ENCODE measurements at places on chromosomes 5 and 9.
A peak's percentile ranks its signal among the peaks of the same experiment; 100 is the strongest.

DNA sequence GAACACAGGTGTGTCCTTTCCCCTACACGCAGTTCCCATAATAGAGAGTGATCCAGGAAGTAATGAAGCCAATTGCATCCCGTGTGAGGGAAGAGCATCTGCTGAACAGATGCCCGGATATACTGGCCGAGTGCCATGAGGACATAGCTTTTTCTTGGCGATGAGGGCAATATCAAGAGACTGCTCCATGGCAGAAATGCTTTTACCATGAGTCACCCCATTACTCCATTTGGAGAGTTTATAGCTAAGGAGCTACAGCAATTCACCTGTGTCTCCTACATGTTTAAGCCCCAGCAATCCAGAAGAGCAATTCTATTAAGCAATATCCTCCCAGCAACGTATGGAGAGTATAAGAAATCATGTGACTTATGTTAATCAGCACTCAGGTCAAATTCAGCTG, 222.0 kb upstream of the KLF4 start:
- DNase-seq = no peak

GRCh38 chr5:172114875-172115422, 73.1 kb downstream of the STK10 start:
- peak; percentile 93 for DNase-seq

DNA sequence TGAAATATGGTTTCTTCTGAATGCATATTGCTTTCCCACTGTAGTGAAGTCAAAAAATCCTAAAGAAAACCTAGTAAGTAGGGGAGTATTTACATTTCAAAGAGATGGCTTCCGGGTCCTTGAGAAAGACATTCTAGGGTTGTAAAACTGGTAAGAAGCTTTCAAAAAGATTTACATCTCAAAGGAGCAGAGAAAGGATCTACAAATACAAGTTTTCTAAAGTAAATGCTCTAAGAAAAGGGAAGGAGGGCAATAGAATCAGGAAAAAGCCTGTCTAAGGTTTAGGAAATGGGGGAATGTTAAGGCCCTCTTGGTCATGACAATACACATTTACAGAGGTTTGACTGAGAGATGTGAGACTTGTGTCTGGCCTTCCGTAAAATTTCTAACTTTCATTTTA, 16.7 kb upstream of the TRPC7 start:
- no peak for DNase-seq

DNA sequence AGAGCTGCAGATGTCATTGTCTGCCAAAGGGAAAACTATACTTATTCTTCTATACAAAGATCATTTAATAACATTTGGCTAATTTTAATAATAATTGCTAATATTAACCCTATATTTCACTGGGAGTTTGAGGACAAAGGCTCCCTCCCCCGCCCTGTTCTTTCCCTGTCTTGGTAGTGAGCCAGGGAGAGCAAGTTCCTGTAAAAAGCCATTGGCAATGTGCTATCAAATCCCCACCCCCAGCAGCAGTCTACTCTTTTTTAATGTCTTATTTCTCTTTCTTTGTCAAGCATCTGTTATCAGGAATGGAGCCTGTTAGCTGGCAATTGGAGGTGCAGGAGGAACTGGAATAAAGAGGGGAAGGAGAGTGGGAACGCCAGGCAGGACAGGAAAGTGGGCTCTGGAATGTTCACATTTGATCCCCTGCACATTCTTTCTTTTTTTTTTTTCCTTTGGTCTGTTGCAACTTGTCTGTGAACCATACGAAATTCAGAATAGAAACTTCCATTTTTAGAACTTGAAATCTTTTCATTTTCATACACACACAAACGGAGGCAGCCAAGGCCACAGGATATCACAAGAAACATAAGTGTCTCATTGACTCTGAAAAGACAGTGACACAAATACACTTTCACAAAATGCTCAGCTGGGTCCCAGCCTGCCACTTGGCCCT, 664.8 kb upstream of the ZNF608 start:
- no peak for DNase-seq

DNA sequence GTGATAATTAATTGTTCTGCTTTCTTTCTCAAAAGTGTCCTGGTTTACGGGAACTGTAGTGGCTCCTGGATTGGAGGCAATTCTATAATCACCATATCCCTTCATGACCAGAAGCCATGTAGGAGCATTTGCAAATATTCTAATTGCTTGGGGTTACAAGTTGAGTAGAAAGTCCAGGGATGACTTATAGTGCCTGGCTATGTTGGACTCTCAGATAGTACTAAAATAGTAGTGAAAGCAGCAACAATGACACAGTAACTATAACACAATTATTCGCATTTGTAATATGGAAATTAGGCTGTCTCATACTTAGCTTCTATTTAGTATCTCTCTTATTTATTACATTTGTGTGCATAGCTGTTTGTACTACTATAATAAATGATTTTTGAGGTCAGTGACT, 712.5 kb upstream of the GRAMD2B start:
- DNase-seq = no peak

- no peak for DNase-seq
Observed at GRCh38 chr5:33903118-33903517, 11.3 kb upstream of the ADAMTS12 start.

- DNase-seq = no peak
Observed at GRCh38 chr9:16154521-16155078, 601.8 kb downstream of the CCDC171 start.

DNA sequence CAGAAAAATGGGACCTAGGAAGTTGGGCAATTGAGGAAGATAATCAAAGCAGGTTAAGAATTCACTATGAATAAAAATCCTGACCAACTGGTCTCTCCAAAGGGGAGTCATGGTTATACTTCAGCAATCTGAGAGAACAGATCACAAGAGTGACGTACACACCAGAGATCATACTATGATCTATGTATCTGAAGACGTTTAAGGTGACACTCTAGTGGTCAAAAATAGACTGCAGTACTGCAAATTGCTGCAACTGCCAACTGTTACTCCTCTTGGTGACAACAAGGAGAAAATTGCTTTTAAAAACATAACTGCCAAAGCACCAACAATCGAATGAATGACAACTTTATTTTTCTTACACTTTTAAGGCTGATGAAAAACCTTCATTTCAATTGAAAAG, 4.9 kb downstream of the AK6 start:
- no peak for DNase-seq

- DNase-seq = no peak
Observed at GRCh38 chr5:88824892-88825583, 57.9 kb downstream of the MEF2C start.

DNA sequence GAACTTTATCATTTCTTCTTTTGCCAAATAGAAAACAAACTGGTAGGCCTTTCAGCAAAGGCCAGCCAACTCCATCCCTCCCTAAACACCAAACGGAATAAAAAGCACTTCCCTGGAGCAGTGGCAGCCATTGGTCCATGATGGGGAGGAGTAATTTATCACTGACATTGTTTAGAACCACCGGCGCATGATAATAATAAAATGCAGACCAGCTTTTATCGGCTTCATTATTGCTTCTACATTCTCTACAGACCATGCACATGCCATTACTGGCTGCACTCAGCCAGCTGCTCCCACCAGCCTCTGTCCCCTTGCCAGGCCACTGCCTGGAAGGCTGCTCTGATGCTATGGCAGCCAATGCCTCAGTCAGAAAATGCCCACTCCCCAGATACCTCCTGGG, 45.9 kb downstream of the ABCA1 start:
- DNase-seq = no peak

GRCh38 chr9:9283159-9283986, 1329.4 kb downstream of the PTPRD start:
- no peak for DNase-seq

- DNase-seq = no peak
Observed at GRCh38 chr9:114174876-114175771, 19.8 kb downstream of the COL27A1 start.

DNA sequence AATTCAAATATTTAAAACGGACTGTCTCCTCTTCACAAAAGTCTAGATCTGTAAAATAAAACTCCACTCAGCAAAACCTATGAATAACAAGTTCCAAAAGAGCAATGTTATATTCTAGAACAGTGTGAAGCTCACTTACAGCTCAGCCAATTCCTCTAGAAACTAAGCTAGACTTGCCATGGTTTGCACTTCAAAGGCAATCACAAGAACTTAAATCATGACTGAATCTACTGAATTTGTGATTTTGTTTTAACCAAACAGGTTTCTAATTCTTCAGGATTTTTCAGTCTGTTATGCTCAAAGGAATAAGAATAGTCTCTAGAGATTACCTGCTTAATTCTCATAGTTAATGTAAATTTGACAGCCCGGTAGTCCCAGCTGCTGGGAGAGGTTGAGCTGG, 1.4 kb upstream of the PKD2L2 start:
- DNase-seq = no peak

DNA sequence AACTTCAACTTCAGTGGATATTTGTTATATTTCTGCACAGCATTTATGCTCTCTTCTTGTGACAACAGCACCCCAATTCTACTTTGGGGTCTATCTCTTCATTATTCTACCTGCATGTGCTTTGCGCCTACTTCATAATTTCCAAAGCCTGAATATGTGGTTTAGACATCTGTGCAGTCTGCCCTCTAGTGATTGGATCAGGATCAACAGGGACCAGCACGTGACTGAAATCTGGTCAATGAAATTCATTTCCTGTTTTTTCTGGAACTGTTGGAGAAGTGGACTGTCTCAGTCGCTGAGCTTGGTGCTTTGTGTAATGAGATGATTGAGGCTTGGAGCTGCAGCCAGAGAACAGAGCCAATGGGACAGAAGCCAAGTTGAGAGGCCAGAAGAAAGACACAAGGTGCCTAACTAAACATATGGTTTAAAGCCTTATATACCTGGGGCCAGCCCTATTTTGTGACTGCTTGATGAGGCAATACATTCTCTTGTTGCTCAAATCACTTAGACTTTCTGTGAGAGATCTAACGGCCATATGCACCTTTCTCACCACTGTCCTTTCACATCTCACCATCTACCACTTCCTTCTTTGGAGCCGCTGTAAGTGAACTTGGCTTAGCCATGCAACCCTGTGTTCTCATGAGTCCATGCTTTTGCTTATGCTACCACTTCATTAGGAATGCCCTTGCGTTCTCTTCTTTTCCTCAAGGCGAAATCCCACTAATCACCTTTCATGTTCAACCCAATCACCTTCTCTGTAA, 68.8 kb upstream of the PPP2R2B start:
- DNase-seq = no peak

- peak; percentile 47 for DNase-seq
Observed at GRCh38 chr5:72523960-72524582, 16.9 kb upstream of the ZNF366 start.

- DNase-seq = no peak
Observed at GRCh38 chr9:75892216-75892911, 1.9 kb downstream of the PCSK5 start.

GRCh38 chr9:2740616-2741015, 23.3 kb downstream of the KCNV2 start:
- no peak for DNase-seq

Measured in GDM1 (cell line).